ENCODE measurements at places on chromosomes 6 and 20.
A peak's percentile ranks its signal among the peaks of the same experiment; 100 is the strongest.

DNA sequence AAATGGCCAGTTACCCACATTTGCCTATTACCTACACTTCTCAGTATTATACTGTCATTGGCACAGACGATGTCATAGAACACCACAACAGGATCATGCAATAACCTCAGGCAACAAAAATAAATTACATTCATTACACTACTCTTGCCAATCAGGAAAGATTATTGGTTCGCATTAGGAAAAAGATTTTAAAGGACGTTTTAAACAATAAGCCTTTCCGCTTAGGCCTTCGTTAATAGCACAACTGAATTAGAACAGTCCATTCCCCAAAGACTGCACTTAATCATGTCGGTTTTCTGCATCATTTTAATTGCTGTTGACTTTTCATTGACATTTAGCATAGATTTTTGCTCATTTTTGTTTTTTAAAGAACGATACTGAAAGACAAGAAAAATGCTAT is 912 bp upstream of the SENP6 start:
- no peak for DNase-seq

- peak; percentile 45 for DNase-seq
These were observed 144.2 kb downstream of the MYO6 start for GRCh38 chr6:75893058-75893775.

- DNase-seq, result no peak
These were observed 17.8 kb downstream of the BNIP5 start for GRCh38 chr6:36318690-36319435.

DNA sequence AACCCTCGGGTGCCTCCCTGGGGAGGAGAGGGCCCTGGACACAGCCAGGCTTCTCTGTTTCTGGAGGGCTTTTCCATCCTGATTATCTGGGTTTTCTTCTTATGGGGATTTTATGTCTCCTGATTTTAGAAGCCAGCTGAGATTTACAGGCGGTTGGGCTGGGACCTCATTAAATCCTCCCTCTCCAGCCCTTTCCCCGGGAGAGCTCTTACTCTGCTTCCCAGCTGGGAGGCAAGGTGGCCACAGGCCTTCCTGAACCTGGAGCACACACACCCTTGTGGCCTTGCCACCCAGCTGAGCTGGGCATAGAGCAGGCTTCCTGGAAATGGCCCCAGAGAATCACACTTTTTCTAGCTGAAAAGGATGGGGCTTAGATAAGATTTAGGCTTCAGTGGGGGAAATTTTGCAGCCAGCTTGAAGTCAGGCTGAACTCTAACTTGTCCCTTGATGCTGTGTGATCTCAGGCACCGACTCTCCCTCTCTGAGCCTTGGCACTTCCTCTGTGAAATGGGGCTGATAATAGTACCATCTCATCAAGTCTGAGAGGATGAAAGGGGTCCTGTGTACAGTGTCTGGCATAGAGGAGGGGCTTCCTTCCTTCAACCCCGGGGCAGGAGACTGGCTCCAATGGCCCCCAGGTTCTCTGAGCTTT is 16.6 kb downstream of the VSTM2L start:
- no peak for DNase-seq

DNA sequence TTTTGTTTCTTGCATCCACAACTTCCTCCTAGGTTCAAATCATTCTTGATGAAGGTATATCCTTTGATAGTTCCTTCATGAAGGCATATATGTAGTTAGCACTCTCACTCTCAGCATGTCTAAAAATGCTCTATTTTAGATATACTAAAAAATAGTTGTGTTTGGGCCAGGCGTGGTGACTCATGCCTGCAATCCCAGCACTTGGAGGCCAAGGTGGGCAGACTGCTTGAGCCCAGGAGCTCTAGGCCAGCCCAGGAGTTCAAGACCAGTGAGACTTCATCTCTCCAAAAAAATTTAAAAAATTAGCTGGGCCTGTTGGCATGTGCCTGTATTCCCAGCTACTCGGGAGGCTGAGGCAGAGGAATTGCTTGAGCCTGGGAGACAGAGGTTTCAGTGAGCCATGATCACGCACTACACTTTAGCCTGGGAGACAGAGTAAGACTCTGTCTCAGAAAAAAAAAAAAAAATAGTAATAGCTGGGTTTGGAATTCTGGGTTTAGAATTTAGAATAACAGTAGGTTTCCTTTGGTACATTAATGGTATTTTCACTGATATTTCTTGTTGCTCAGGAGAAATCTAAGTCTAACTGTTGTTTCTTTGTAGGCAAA is 7.0 kb downstream of the SERAC1 start:
- DNase-seq, result no peak

DNA sequence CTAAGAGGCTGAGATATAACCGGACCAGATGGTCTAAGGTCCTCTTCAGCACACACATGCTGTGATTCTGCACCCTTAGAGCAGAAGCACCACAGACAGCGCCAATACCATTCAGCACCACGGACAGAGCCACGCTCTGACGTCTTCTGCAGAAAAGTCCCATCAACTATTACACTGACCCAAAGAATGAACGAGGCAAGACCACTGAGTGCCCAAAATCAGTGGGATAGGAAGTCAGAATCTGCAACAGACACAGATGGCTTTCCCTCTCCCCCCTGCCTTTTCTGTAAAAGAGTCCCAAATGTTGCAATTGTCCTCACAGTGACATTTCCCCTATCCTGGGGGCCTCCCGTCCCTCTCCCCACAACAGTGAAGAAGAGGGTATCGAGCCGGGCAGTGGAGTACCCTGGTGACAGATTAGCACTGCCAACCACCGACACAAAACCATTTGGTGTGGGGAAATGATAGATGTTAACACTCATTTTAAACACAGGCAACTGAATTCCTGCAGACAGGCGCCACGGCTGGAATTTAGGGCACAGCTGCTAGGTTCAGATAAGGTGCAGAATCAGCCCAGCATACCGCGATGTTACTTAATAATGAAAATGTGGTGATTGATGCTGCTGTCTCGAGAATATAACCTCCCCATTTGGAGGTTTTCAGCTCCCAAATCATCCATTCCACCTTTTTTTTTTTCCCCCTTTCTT is 66.6 kb upstream of the CTNNBL1 start:
- peak; percentile 24 for DNase-seq

- peak; percentile 67 for DNase-seq
These were observed 26.2 kb upstream of the HDAC2 start for GRCh38 chr6:113997116-113997515.

DNA sequence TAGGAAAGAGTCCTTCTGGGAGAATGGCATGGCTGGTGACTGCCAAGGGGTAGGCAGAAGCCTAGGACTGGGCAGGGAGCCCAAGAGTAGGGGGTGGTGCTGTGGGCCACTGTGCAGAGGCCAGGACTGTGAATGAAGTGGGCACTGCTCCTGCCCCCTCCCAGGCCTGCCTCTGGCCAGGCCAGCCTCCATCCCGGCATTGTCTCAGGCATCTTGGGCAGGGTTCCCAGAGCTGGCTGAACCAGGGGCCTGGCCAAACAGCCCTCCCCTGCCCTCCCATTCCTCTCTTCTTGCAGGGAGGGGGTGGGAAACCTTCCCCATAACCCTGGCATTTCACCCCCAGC is 81.6 kb downstream of the MRPL14 start:
- no peak for DNase-seq

- no peak for DNase-seq
These were observed 36.2 kb upstream of the BAG2 start for GRCh38 chr6:57135885-57136284.

DNA sequence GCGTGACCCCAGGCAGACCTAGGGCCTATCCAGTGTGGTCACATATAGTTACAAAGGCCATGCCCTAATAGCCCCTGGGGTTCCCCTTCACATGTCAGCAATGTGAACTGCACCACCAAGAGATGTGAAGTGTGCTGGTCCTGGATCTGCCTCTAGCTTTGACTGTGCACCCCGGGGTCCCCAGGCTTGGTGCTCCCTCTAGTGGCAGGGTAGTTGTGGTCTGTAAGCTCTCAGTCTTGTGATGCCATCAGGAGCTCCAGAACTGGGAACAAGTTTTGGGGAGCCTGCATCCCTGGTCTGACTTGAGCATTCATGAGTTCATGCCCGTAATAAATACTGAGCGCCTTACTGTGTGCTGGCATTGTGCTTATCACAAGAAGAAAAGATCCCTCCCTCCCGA is 143.4 kb downstream of the DHX35 start:
- DNase-seq, result no peak

Measured in non-pigmented ciliary epithelial cell (primary cell).